ENCODE measurements at places on chromosomes 3 and 15.

GRCh38 chr3:25817107-25817506 is 27.2 kb downstream of the OXSM start:
- no peak for DNase-seq

DNA sequence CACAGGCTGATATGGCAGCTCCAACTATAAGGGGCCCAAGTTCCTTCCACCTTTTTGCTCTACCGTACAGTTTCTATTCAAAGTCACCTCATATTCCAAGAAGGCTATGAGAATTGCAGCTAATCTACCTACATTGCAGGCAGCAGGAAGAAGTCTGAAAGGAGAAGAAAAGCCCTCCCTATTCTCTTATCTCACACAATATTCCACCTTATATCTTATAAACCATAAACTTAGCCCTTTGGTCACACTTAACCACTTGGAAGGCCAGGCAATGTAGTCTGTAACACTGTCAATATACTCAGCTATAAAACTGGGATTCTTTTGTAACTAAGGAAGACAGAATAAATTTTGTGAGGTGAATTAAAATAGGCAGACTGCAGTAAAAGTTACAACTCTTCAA is 54.9 kb downstream of the TBC1D5 start:
- no peak for DNase-seq

DNA sequence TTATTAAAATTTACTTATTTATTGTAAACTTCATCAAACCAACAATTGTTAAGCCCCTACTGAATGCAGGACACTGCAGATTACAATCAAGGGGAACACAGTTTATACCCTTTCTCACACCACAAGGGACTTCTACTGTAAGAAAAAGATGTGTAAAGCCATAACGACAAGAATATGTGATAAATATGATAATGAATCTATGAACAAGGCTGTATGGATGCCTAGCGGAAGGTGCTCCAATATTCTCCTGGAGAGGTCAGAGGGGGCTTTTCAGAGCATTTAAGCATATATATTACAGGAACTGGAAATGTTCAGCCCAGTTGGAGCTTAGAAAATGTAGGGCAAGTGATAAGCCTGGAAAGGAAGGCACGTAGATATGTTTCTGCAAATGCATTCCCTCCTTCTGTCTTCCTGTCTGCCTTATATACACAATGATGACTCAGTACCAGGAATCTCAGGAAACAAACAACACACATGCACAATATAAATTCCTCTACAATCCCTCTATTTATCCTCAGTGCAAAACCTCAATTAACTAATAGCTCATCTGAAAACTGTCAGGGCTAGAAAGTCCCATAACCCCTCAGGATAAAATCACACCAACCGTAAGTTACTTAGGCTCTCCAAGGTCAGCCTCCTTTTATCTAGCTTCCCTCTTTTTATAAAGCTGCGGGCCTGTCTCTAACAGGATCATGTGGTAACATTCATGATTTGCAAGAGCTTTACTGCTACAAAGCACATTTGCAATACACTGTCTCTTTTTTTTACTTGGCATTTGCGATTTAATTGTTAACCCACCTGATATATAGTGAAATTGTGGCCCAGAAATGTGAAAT is 393.1 kb downstream of the LPP start:
- DNase-seq: no peak

DNA sequence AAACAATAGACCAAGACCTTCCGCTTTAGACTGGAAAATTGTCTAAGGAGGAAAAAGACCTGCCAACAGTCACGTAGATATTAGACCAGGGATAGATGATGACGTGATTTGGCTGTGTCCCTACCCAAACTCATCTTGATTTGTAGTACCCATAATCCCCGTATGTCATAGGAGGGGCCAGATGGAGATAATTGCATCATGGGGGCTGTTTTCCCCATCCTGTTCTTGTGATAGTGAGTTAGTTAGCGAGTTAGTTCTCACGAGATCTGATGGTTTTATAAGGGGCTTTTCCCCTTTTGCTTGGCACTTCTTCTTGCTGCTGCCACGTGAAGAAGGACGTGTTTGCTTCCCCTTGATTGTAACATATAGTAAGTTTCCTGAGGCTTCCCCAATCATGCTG is 31.7 kb upstream of the SUCLG2 start:
- no peak for DNase-seq

DNA sequence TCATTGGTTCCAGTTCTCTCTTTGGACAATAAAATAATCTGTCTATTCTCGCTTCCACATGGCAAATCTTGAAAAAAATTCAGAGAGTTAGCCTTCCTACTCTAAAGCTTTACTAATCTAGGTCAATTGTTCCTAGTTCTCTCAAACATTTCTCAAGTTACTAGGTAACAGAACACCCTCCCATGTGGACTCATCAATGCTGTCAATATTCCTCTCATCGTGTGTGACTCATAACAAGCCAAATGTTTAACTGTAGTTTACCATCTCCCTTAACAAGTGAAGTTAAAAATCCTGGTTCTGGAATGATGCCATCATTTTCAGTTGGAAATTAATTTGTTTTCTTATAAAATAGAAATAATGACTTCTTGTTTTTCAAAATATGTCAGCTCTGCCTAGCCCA is 438.6 kb downstream of the ROBO1 start:
- DNase-seq: no peak

- no peak for DNase-seq
Observed at GRCh38 chr3:153680526-153680925, 440.7 kb upstream of the ARHGEF26 start.

DNA sequence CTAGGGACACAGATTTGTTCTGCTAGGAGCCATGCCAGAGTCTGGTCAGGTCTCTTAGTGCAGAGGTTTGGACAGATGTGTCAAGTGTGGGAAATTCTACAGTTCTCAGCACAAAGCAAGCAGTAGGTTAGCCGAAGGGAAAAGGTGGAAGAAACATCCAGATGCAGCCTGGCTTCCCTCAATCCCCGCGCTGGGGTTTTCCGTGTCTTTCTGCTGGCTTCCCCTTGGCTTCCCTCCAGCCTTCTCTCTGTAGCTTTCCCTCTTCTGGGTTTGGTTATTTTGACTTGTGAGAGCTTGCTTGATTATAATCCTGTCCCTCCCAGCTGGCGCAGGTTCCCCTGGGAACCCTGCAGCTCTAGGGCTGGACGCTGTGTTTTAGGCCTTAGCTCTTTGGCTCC is 4.1 kb downstream of the TF start:
- DNase-seq: no peak

DNA sequence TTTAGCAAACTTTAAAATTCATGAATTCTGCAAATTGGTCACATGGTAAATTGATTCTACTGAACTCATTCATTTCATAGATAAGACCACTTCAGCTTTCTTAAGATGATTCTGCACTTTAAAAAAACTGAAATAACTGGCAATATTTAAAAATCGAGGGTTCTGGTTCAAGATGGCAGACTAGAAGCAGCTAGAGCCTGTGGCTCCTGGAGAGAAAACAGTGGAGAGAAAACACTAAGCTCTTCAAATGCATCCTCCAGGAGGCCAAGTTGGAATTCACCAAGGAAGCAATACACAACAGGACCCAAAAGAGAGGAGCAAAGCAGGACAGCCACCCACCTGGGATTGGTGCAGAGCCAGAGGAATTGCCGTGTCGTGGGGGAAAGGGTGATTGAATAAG is 132.1 kb downstream of the SPATA16 start:
- DNase-seq: no peak

DNA sequence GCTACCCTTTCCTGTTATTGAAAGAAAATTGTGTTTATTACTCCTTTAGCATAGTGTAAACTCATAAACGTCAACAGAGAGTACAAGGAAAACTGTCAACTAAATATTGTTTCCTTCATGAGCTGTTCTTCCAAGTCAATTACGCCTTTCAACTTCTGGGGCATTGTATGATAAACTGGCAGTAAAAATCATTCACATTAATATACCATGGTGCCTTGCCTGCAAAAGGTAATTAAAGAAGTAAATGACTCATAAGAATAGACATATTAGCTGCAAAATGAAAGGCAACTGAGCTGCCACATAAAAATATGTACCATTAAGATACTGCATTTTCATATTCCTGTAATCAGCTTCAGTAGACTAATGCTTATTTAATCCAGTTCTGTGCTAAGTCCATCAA is 447.3 kb downstream of the FOXP1 start:
- DNase-seq: no peak

DNA sequence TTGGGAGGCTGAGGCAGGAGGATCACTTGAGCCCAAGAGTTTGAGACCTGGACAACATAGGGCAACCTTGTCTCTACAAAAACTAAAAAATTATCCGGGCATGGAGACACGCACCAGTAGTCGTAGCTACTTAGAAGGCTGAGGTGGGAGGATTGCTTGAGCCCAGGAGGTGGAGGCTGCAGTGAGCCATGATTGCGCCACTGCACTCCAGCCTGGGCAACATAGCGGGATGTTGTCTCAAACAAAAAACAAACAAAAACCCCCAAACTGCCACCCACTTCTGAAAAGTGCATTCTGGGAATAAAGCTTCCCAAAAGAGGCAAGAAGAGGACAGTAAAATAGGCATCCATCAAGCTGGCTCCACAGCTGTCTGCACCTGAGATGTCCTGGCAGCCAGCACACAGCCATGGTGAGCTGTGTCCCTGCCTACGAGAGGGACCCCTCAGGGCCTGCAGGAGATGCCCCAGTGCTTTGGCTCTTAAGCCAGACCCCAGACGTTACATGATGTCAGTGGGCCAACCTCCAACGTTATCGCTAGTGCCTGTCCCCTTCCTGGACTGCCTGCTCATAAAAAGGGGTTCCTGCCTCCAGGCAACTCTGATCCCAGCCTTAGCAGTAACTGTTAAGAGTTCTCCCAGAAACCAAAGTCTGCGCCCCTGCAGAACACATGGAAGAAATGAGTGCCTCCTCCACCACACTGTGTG is 101.1 kb downstream of the LRIG1 start:
- no peak for DNase-seq

DNA sequence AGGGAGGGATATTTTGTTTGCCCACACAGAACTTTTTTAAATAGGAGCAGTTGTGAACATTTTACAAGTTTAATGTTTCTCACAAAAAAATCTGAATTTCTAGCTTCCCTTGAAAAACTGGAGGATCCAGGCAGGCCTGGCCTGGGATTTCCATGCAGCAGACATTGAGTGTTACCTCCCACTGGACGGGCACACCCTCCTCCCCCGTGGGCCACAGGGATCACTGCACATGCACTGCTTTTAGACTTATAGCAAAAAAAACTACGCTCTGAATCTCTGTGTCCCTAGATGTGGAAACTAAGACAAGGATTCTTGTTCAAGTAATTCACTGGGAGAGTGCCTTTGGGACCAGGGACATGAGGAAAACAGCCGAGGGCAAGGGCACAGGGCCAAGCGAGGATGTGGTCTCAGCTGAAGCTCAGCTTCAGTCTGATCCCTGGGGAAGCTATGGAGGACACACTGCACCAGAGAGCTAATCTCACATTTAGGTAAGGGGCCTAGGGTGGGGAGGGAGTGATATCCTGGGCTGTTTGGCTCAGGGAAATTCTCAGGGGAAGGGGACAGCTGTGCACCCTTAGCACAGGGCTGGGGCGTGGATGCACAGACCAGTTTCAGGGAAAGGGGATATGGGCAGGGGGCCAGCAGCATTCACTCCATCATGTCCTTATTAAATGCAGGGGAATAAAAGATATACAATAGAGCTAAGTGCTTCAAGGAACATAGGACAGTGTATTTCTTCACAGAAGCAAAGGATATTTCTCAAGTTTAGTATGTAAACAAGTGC is 46.0 kb downstream of the FSIP1 start:
- no peak for DNase-seq

DNA sequence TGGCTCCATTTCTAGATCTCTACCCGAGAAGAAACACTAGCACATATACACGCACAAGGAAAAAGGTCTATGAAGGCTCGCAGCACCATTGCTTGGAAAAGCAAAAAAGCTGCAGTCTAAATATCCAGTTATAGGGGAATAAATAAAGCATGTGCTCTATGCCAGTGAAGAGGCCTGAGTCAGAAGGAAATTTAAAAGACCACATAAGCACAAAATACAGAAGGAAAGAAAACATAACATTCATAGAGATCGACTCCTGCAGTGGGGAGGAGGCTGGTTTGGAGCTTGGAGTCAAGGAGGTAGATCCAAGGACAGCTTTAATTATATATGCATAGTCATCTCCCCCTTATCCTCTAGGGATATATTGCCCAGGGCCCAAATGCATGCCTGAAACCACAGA is 114.4 kb downstream of the PDZRN3 start:
- DNase-seq: no peak
